ENCODE measurements at places on chromosomes 13 and 19. TPM values are rescaled to one million over a fixed set of nuclear protein-coding genes. Genes with fewer than 3 reads are reported as not detected.
A peak's percentile ranks its signal among the peaks of the same experiment; 100 is the strongest.

RAB3A gene
- not detected for total RNA-seq

DNA sequence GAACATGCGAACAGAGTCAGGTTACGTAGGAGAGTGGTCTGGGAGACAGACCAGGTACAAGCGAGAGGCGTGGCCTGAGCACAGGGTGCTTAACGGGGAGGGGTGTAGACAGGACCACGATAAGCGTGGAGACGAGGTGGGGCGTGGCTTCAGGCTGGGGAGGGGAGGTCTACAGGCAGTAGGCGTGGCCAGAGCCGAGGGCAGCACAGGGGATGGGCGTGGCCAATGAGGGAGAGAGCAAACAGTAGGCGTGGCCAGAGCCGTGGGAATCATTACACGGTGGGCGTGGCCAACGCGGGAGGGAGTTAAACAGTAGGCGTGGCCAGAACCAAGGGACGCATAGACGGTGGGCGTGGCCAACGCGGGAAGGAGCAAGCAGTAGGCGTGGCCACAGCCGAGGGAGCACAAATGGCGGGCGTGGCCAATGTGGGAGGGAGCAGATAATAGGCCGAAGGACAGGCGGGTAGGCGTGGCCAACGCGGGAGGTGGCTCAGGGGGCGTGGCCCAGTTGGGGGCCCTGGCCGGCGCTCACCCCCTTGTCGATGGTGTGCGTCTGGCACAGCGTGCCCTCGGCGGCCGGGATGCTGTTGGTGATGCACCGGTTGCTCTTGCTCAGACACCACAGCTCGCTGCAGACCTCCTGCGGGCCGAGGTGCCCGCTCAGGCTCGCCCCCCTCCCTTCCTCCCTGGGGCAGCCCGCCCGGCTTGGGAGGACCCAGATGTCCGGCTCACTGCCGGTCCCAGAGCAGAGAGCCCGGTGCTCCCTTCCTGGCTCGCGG, 15.2 kb upstream of the MYO1F start:
- peaks cover 21% of the 10 kb centered on the region for H3K36me3 ChIP-seq
- peak overlapping the region; percentile 67 for H3K27ac ChIP-seq
- DNase-seq, result peak; percentile 98
- H3K27me3 ChIP-seq, result no peaks in the 10 kb centered on the region
- H3K4me1 ChIP-seq, result peaks cover 39% of the 10 kb centered on the region

PSG1 gene
- total RNA-seq, result not detected

DNA sequence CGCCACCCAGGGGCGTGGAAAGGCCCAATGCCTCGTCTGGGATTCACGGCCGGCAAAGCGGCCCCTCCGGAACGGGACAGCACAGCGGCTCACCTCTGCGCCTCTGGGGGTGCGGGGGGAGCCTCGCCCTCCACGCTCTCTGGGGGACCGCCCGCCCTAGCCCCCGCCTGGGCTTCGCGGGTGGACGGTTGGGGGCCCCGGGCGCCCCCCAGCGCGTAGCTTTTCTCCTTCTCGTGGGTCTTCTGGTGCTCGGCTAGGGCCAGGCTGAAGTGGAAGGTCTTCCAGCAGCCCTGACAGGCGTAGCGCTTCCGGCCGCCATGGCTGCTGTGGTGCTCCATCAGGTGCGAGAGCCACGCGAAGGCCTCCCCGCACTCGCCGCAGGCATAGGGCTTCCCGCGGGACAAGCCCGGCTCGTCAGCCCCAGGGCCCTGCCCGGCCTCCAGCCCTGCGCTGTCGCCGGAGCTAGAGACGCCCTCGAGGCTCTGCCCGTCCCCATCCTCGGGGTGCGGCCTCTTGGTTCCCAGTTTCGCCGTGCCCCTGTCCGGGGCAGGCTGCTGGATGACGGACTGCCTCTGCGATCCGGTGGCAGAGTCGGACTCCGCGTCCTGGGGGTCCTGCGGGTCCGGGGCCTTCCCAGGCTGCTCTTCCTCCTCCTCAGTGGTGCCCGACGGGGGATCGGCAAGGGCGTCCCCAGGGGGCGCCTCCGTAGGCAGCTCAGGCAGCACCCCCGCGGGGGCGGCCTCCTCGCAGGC, 13.3 kb downstream of the ZSCAN18 start:
- no peaks in the 10 kb centered on the region for H3K27me3 ChIP-seq
- H3K27ac ChIP-seq, result no peak overlapping the region
- no peak overlapping the region for H3K4me3 ChIP-seq

FFAR1 gene
- total RNA-seq, result not detected

PSG2 gene
- total RNA-seq, result not detected

DNA sequence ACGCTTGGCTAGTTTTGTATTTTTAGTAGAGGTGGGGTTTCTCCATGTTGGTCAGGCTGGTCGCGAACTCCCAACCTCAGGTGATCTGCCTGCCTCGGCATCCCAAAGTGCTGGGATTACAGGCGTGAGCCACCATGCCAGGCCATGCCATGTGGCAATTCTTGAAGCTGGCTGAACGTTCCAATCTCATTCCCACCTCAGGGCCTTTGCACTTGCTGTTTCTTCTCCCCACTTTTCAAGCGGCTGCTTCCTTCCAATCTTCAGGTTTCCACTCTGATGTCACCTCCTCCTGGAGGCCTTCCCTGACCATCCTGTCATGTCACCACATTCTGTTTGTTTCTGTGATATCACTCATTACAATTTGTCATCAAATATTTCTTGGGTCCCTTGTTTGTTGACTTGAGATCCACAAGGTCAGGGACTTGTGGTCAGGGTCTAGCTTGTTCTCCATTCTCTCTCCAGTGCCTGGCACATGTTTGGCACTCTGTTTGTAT, 4.2 kb downstream of the EPOR start:
- no peak overlapping the region for H3K4me3 ChIP-seq
- no peaks in the 10 kb centered on the region for H3K36me3 ChIP-seq
- no peak for DNase-seq
- no peaks in the 10 kb centered on the region for H3K27me3 ChIP-seq
- no peak overlapping the region for H3K27ac ChIP-seq

CPB2 gene
- not detected for total RNA-seq

DNA sequence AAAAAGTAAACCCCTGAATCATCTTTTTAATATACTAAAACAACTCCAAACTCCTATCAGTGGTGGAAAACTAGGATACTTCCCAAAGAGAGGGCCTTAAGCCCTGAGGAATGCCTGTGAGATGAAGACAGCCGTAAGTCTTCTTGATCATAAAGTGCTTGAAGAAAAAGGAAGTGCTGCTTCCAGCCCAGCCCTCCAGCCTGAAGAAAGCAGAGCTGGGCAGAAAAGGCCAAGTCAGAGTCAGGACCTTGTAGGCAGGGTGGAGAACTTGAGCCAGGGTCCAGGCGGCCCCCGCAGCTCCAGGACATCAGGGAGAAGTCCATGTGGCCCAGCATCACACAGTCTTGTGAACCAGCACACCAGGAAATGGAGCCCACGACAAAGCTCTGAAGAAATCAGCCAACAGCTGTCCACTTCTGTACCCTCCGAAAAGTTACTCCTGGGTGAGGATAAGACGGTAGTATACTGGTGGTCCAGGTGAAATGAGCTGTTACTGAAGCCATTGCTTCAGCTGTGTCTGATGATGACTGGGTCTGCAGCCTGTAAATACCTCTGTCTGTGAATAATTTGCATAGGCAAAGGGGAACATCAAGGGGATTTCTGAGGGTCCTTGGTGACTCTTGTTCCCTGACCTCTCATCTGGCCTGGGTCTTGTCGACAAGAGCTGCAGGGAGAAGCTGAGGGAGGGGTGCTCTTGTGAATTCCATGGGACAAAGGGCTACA, 18.7 kb upstream of the CRYL1 start:
- DNase-seq, result no peak
- H3K4me1 ChIP-seq, result no peaks in the 10 kb centered on the region
- no peaks in the 10 kb centered on the region for H3K27me3 ChIP-seq
- H3K27ac ChIP-seq, result no peak overlapping the region
- H3K36me3 ChIP-seq, result no peaks in the 10 kb centered on the region
- H3K4me3 ChIP-seq, result no peak overlapping the region

- H3K27me3 ChIP-seq, result no peaks in the 10 kb centered on the region
- no peak for DNase-seq
- H3K4me1 ChIP-seq, result no peaks in the 10 kb centered on the region
- H3K36me3 ChIP-seq, result peaks cover 4% of the 10 kb centered on the region
- H3K27ac ChIP-seq, result no peak overlapping the region
Measured at GRCh38 chr13:102763741-102764140, 9.8 kb downstream of the TEX30 start.

C19orf33 gene
- total RNA-seq, result 6.7 TPM

KLHL1 gene
- total RNA-seq, result not detected

GRCh38 chr19:10384580-10384979, 4.2 kb upstream of the TYK2 start:
- no peak for DNase-seq
- peaks cover 9% of the 10 kb centered on the region for H3K4me1 ChIP-seq
- no peaks in the 10 kb centered on the region for H3K36me3 ChIP-seq
- H3K4me3 ChIP-seq, result no peak overlapping the region
- no peaks in the 10 kb centered on the region for H3K27me3 ChIP-seq

DNA sequence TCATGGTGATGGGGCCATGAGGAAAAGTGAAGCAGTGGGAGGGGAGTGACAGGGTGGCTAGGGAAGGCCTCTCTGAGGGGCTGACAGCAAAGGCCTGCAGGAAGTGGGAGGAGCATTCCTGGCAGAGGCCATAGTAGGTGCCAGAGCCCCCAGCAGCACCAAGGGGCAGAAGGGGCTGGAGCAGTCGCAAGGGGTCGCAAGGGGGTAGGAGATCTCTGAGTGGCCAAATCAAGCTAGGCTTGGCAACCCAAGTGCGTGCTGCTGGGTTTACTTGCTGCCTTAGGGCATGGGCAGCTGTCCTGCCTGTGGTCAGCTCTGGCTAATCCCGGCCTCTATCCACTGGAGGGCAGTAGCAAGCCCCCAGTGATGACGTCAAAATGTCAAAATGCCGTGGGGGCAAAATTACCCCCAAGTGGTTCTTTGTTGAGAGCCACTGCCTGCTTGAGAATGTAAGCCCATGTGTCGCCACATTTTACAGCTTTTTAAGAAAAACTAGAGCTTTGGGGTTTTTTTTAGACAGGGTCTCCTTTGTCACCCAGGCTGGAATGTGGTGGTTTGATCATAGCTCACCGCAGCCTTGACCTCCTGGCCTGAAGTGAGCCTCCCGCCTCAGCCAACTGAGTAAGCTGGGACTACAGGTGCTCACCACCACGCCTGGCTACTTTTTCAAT, 11.8 kb downstream of the CCDC97 start:
- peaks cover 52% of the 10 kb centered on the region for H3K4me1 ChIP-seq
- DNase-seq, result no peak
- H3K27me3 ChIP-seq, result no peaks in the 10 kb centered on the region
- peaks cover 38% of the 10 kb centered on the region for H3K36me3 ChIP-seq
- no peak overlapping the region for H3K4me3 ChIP-seq

- H3K4me1 ChIP-seq, result no peaks in the 10 kb centered on the region
- no peak overlapping the region for H3K27ac ChIP-seq
- H3K36me3 ChIP-seq, result no peaks in the 10 kb centered on the region
- H3K27me3 ChIP-seq, result no peaks in the 10 kb centered on the region
- no peak overlapping the region for H3K4me3 ChIP-seq
Measured at GRCh38 chr13:34107806-34108205, 289.9 kb downstream of the RFC3 start.

GRCh38 chr13:66359910-66360552, 870.1 kb downstream of the PCDH9 start:
- DNase-seq, result no peak
- no peak overlapping the region for H3K4me3 ChIP-seq
- no peaks in the 10 kb centered on the region for H3K36me3 ChIP-seq
- no peaks in the 10 kb centered on the region for H3K4me1 ChIP-seq
- H3K27me3 ChIP-seq, result no peaks in the 10 kb centered on the region

TSSK6 gene
- 1.5 TPM for total RNA-seq

Measured in thoracic aorta (tissue), 2 donors.